DMS 273 treated with DMSO at 0.1 percent for 48 hours (cell line): ENCODE measurements at places on chromosomes 16 and 17.

DNA sequence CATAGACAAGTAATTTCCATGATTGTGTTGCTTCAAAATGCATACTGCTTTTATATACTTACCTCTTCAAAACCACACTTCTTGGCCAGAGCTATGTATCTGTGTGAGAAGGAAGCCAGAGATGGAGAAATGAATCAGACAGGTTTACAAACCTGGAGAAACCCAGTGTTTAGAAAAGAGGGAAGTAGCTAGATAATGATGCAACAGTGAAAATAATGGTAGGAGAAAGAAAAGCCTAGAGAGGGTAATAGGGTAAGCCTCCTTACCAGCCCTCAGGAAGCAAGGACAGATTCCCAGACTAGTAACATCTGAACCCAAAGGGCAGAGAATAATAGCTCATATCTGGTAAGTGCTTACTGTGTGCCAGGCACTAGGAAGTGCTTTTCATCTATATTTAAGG is 250.3 kb upstream of the CDH11 start:
- no peak for DNase-seq

GRCh38 chr17:50292465-50292864 is 18.2 kb downstream of the TMEM92 start:
- no peak for DNase-seq

GRCh38 chr17:37750768-37751475 is 6.1 kb upstream of the HNF1B start:
- no peak for DNase-seq

GRCh38 chr17:59154721-59155438 is at the start of gene SKA2:
Gene SKA2, minus strand, starts transcription at chr17:59155186. Its CDS starts 23 bp downstream, at chr17:59155163.
- DNase-seq = peak; percentile 88

GRCh38 chr16:1381612-1382406 is 30.1 kb downstream of the GNPTG start:
- DNase-seq = no peak

DNA sequence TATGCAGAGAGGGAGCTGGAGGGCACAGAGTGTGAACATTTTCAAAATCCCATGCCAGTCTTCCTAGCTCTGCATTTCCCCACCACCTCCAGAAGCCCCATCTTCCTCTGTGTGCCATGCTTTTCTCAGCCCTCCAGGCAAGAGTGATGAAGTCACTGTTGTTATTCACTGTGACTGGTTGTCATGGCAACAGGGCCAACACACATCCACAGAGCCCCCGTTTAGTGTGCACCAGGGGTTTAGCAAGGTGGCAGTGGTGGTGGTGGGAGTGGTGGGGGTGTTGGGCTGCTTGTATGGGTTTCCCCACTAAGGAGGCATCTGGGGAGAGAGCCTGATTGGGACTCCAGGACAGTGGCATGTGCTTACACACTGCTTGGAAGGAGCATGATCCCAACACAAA is 309.9 kb upstream of the ASIC2 start:
- no peak for DNase-seq

DNA sequence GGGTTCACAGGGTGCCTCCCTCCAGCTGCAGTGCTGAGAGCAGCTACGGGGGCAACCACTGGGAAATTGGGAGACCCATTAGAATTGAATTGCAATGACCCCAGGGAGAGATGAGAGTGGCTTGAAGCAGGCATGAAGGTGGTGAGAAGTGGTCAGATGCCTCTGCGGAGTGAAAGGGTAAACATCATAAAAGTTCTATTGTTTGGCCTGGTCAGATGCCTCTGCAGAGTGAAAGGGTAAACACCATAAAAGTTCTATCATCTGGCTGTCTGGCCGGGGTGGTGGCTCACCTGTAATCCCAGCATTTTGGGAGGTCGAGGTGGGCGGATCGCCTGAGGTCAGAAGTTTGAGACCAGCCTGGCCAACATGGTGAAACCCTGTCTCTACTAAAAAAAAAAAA is 53.5 kb downstream of the TNFRSF13B start:
- no peak for DNase-seq

- no peak for DNase-seq
Observed at GRCh38 chr17:68080411-68081150, 45.0 kb downstream of the KPNA2 start.

GRCh38 chr16:25413975-25414374 is 156.3 kb upstream of the ZKSCAN2 start:
- no peak for DNase-seq

GRCh38 chr16:4200000-4200780 is 41.7 kb downstream of the SRL start:
- peak; percentile 42 for DNase-seq

GRCh38 chr17:16106161-16106891 is 106.7 kb downstream of the TTC19 start:
- no peak for DNase-seq

- no peak for DNase-seq
Observed at GRCh38 chr16:12323007-12323758, 346.6 kb downstream of the SNX29 start.

DNA sequence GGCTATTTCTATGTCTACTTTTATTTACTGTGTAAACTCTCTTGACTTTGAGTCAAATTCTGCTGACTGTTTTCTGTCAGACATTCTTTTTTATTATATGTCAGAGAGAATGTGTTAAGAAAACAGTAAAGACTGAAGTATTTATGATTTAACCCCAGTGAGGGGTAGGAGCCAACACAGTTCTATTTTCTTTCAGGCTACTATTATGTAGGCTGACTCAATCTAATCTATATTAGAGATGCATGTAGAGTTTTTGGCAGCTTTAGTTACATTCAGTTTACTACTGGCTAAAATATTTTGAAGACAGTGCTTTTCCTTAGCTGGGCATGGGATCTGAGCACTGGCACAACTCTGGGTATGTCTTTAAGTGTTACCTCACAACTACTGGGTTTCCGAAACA is 1108.0 kb downstream of the CDH11 start:
- DNase-seq = no peak

DNA sequence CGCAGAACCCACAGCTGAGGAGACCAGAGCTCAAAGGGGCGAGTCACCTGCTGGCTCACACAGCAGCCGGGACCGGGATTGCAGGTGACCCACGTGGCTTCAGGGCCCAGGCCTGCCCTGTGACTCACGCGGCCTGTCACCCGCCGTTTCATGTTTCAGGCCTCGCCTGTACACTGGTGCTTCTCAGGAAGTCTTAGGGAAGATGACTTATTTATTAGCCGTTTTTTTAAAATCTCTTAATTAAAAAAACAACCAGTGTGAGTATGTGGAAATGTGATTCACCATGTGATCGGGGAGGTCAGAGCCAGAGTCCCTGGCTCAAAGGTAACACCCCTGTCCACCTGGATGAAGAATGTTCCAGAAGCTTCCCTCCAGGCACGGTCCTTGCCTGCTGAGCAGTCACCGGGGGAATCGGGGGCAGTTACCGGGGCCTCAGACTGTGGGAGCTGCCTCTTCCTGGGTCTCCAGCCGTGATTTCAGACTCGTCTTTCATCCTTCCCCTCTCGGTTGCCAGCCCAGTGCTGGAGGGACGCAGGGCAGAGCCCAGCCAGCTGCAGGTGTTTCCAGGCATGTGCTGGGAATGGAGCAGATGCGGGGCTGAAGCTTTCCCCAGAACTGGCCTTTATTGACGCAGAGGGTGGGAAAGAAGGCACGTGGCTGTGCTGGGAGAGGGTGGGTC is 49.3 kb downstream of the CMIP start:
- DNase-seq = no peak

- DNase-seq = no peak
Observed at GRCh38 chr17:79379700-79380445, 231.0 kb downstream of the RBFOX3 start.

- no peak for DNase-seq
Observed at GRCh38 chr16:14309906-14310305, 238.8 kb downstream of the MRTFB start.

GRCh38 chr16:57062329-57062728 is 30.1 kb upstream of the CPNE2 start:
- no peak for DNase-seq

- no peak for DNase-seq
Observed at GRCh38 chr17:395974-396373, 43.4 kb upstream of the RPH3AL start.

GRCh38 chr17:60160829-60161501 is 11.2 kb downstream of the CA4 start:
- no peak for DNase-seq

- DNase-seq = peak; percentile 86
Observed at GRCh38 chr17:75633486-75634375, 497 bp downstream of the SMIM5 start.

DNA sequence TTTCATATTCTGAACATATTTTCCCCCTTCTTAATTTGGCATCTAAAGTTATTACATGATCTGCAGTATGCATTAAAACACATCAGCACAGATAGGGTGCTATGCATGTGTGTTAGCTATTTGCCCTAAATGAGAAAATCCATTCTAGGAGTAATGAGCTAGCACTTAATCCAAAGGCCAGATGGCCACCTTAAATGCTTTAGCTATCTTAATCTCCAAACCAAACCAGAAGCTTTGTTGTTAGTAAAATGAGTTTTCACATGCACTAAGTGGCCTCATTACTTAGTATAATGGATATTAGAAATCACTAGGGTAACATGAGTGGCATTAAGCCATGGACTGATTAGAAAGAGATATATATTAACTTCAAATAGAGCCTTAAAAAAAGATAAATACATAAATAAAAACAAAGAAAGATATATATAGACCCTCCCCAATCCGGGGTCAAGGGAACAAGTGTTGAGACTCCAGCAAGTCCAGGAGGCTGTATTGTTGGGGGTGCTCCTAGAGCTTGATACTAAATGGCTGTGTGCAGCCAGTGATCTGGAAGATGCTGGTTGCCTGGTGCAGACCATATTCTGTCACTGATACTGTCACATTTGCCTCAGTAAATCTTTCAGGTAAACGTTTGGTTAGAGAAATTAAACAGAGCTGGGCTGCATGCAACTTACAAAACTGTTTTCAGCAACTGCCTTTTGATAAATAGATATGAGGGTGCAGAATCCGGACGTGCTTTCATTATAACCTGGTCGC is 67.3 kb downstream of the MYH10 start:
- DNase-seq = no peak

DNA sequence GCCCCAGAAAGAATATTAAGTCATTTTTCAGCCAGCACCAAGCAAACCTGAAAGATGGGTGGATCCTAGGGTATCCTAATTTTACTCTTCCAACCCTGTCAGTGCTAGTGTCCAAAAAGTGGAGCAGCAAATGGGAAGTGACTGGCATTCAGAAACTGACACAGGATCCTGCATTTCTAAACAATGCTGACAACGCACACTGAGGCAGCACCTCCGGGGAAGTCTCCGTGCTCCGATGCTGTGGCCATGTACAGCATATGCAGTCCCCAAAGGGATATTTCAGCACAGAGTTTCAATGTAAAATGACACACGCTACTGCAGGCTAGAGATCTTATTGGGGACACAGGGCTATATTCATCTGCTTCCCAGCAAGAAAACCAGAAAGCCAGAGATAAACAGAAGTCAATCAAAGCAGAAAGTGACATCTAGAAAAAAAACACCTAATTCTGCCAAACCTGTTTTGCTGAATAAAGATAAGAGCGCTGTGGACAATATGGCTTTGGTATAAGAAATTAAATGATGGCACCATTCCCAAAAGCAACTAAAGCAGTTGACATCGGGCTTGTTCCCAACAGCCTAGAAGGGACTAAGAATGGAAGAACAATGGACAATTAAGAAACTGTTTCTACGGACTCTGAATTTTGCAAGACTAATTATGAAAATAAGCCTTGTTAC is 17.3 kb downstream of the XYLT1 start:
- no peak for DNase-seq

DNA sequence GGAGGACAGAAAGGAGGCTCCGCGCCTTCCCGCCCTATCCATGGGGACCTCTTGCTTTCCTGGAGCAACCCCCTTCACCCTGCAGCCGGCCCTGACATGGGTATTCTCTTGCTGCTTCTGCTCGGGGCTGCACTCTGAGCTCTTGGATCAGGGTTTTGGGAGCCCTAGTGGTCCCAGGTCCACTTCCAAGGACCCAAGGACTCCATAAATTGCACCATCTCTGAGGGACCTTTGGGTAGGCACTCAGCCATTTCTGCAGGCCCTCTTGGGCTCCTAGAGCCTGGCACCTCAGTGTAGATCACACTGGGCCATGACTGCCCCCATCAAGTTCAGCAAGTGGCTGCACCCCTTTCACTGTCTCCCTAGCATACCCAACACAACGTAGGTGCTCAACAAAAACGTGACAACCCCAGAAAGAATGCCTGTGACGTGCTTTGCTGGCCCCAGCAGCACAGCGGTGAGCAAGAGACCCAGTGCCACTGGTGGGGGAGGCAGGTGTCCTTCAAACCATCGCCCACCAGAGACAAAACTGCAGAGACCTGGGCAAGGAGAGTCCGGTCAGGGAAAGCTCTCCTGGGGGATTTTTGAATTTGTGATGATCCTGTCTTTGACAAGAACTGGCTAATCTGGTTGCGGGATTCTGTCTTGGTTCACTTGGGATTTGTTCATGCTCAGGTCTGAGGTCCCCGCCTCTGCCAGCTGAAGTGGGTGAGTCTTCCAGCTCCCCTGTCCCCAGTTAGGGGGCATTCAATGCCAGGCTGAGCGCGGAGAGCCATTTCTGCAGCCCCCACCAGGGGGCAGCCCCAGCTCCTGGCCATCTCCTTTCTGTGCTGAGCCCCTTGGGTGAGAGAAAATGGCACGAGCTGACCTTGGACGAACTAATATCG is 2.5 kb upstream of the RAB11FIP4 start:
- no peak for DNase-seq

- DNase-seq = no peak
Observed at GRCh38 chr16:22743401-22743800, 70.6 kb upstream of the HS3ST2 start.

GRCh38 chr16:63720848-63721247 is 1401.0 kb downstream of the CDH11 start:
- no peak for DNase-seq

- no peak for DNase-seq
Observed at GRCh38 chr17:27240802-27241155, 53.1 kb upstream of the WSB1 start.

- no peak for DNase-seq
Observed at GRCh38 chr16:1026784-1027500, 45.4 kb downstream of the SOX8 start.

DNA sequence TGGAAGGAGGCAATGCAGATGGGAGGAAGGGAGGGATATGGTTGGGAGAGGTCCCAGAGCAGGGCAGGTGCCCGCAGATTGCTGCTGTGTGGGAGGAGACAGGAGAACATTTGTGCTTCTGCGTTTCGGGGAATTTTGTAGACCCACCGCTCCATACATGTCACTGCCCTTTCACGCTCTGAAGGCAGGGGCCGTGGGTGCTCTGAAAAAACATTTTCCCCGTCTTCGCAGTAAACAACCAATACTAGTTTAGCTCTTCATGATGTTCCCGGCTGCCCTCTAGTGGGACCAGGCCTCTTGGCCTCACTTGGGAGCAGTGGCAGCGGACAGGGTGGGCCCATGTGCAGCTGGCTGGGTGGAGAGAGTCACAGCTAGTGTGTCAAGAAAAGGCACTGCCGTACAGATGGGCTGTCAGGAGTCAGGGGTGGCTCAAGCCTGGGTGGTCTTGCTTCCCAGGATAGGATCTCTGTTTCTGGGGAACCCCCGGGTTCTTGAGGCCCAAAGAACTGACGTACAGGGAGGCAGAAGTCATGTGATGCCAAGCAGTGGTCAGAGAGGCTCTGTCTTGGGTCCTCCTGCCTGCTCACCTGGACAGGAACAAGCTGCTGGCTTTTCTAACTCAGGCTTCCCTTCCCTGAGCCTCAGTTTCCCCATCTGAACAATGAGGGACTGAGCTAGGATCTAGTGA is 46.5 kb upstream of the CPNE2 start:
- DNase-seq = no peak

GRCh38 chr16:62700426-62701294 is 664.4 kb upstream of the CDH8 start:
- peak; percentile 28 for DNase-seq

- DNase-seq = peak; percentile 60
Observed at GRCh38 chr17:29592850-29593551, at the start of gene ANKRD13B. Gene ANKRD13B, plus strand, starts transcription at chr17:29593132. Its CDS starts 490 bp downstream, at chr17:29593622.
